ENCODE measurements at places on chromosomes 2 and 18.

GRCh38 chr2:200417366-200417765, 92.5 kb downstream of the KCTD18 start:
- no peak for DNase-seq

GRCh38 chr2:107743274-107743673, 83.4 kb upstream of the RGPD4 start:
- DNase-seq = no peak

DNA sequence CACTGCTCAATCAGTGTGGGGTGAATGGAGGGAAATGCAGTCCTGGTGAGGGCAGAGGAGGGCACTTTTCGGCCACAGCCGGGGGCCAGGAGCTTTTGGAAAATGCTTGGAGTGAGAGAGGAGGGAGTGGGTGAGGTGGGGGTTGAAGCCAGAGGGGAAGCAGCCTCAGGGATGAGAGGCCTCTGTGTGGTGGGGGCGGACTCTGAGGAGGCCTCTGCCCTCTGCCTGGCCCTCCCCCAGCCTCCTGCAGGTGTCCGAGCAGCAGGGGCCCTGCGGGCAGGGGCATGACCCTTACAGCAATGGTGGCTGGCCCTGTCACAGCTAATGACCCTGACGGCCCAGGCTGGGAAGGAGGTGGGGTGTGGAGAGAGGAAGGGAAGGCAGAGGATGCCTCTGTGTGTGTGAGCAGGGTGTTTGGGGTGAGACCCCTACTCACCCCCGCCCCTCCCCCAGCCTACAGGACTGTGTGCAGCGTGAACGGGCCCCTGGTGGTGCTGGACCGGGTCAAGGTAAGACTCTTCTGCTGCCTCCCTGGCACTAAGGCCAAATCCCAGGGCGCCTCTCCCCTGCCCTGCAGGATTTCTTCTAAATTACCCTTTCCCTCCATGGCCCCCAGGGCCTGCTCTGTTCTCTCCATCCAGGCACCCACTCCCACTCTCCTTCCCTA, 7.6 kb downstream of the ATP6V1B1 start:
- DNase-seq = no peak

DNA sequence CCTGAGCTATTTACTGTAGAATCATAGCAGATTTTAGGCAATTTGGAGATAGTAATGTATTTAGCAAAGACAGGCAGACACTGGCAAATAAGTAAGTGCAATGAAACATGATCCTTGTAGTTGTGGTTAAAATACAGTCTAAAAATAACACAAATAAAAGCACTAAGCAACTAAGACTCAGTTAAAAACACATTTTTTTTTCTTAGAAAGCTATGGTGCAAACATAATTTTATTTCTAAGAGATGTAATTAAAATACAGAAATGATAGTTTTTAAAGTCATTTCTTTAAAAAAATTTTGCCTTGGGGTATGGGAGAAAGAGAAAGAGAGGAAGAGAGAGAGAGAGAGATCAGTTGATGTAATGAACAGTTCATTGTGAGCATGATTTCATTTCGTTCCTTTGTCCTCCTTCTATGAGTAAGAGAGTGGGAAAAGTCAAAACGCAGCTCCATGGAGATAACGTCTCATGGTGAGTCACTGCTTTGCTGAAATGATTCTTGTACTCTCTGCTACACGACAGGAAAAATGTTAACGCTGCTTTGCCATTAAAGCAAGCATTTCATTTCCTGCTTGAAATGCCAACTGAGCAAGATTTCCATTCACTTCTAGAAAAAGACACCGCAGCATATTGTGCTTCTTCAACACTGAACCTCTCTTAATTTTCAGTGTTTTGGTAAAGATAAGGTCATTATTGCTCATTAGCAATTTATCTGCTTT, 61.3 kb upstream of the PGAP1 start:
- DNase-seq = peak; percentile 73

GRCh38 chr2:118055512-118056164, 32.6 kb upstream of the INSIG2 start:
- DNase-seq = no peak

DNA sequence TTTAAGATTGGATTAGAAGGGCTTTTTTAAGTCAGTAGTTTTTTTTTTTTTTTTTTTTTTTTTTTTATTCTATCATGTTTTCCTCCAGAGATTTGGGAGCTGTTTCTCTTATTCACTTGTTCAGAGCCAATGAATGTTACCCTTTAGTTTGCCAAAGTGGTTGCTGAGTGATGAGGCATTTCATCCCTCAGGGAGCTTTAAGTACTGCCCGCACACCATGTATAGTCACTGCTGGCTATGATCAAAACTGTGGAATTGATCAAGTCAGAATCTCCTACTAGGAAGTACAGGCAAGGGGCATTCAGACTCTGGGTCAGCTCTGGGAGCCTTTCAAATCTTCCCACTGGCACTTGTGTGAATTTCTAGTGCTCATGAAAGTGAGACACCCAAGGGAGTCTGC, 201.6 kb downstream of the IKZF2 start:
- no peak for DNase-seq

- no peak for DNase-seq
These were observed 245.3 kb downstream of the STK39 start for GRCh38 chr2:168002021-168002553.

GRCh38 chr2:106336737-106337136, 131.5 kb downstream of the RGPD3 start:
- DNase-seq = no peak

DNA sequence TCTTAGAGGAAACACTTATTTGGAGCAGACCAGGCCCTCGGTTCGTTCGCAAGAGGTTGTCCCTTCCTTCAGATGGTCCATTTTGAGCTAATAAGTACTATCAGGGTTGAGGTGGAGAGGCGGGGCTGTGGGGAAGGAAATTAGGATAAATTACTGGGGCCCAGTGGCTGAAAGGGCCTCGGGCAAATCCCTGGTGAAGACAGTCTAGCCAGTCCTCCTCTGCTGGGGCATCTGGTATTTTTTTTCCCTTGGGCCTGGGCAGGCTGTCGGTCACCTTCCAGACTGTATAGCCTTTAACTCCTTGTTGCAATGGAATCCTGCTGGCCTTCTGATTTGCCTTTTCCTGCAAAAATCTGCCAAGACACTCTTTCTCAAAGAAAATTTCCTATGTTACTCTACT, 1.7 kb upstream of the MYO3B start:
- DNase-seq = no peak

DNA sequence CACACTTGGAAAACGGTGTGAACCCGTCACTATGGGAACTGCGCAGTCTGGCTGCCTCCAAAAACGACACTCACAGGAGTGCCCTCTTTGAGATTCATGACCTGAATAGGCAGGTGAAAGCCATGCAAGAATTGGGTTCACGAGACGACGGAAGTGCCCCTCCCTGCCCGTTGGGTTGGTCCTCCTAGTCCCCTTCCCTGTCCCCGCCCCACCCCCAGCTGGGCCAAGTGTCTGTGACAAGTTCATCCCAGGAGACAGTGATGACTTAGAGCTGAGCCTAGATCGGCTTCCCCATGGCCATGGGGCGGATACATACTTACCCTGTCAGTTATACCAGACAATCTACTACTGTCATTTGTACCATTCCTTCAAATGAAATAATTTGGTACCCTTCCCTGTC, 1137.7 kb upstream of the CHAC2 start:
- no peak for DNase-seq

DNA sequence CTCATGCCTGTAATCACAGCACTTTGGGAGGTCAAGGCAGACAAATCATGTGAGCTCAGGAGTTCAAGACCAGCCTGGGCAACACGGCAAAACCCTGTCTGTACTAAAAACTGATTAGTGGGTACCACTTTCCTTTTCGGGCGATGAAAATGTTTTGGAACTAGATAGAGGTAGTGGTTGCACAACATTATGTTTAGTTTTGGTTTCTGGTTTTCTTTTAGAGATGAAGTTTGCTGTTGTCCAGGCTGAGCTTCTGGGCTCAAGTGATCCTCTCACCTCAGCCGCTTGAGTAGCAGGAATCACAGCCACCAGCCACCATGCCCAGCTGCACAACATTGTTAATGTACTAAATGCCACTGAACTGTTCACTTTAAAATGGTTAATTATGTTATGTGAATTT, 27.6 kb downstream of the AAK1 start:
- DNase-seq = no peak

GRCh38 chr18:56570978-56571377, 67.4 kb downstream of the TXNL1 start:
- DNase-seq = no peak

- DNase-seq = peak; percentile 74
These were observed at the start of gene CDC42EP3 for GRCh38 chr2:37671009-37671815. Gene CDC42EP3, minus strand, starts transcription at chr2:37671642. Its CDS starts 25,055 bp downstream, at chr2:37646587.

- peak; percentile 66 for DNase-seq
These were observed 556 bp downstream of the DNMT3A start for GRCh38 chr2:25341011-25341727.

GRCh38 chr2:200405599-200406298, 99.3 kb downstream of the SPATS2L start:
- peak; percentile 56 for DNase-seq

- no peak for DNase-seq
These were observed 22.3 kb upstream of the ORC2 start for GRCh38 chr2:200985799-200986198.

- DNase-seq = no peak
These were observed 16.7 kb downstream of the SS18 start for GRCh38 chr18:26073758-26074157.
